ENCODE measurements at places on chromosomes 3 and 15.

GRCh38 chr3:154229217-154229590 is 95.1 kb downstream of the DHX36 start:
- DNase-seq = no peak

DNA sequence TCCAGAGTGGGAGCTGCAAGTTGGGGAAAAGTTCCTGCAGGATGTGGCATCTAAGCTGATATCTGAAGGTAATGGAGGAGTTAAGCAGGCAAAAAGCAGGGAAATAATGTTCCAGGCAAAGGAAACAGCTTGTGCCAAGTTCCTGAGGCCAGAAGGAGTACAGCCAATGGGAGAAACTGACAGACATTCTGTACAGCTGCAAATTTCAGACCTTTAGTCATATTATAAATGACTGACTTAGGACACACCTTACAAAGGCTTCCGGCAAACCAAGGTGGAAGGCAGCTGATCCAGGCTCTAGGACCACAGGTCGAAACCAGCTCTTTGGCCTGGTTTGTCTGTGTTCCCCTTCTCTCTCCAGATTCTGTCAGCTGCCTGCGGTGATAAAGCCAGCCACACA is 9.3 kb downstream of the WWTR1 start:
- DNase-seq = no peak

- DNase-seq = no peak
These were observed 180.9 kb upstream of the SOX14 start for GRCh38 chr3:137583256-137583655.

- DNase-seq = no peak
These were observed 27.7 kb downstream of the IL1RAP start for GRCh38 chr3:190541560-190541959.

All from activated CD4-positive, alpha-beta T cell treated with anti-CD3 and anti-CD28 coated beads, Interleukin-2, amount 50 U/mL, for 16 hours (primary cell).